Stimulated activated CD4-positive, alpha-beta T cell treated with anti-CD3 and anti-CD28 coated beads, Interleukin-12 subunit alpha, Interleukin-12 subunit beta, amount 100 ng/mL, for 4 hours (primary cell): ENCODE measurements at places on chromosomes 11 and 22.
A peak's percentile ranks its signal among the peaks of the same experiment; 100 is the strongest.

DNA sequence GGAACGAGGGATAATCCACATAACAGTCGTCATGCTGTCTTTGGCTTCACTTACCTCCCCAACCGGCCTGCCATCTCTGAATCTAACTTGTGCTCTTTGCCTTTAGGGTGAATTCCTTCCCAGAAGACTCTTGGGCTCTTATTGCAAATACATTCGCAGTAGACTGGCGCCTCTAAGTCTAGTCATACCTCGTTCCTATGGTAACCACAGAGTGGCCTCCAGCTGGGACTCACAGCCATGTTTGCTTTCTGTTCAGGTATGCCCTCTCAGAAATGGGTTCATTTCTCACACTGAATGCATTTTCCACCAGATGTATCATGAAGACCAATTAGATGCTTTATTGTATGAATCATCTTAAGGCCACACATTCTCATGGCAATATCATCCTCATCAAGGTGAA is 112.7 kb downstream of the FAR1 start:
- DNase-seq, result no peak

- peak; percentile 53 for DNase-seq
Measured at GRCh38 chr11:95254131-95254704, 23.2 kb upstream of the SESN3 start.

GRCh38 chr11:57095417-57095816 is 86.3 kb upstream of the LRRC55 start:
- no peak for DNase-seq

DNA sequence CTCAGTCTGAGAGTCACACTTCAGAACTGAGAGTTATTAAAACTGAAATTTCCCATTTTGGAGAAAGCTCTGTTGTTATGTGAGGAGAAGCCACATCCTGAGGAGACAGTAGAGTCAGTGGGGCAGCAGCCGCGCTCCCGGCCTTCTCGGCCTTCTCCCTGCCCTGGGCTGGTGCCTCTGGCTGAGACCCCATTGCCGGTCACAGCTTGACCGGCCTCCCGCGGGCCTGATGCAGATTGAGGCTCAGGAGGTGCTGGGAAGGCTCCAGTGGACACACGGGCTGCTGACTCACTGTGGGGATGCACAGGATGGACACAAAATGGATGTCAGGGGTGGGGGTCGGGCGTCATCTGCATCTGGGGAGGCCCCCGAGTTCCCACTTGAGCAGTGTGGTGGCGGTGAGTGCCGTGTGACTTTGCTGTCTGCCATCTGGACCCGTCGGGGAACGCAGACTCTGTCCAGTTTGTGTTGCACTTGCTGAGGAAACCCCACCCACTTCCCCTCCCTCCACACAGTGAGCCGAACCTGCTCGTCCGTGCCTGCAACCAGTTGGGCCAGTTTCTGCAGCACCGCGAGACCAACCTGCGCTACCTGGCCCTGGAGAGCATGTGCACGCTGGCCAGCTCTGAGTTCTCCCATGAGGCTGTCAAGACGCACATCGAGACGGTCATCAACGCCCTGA is 50.1 kb downstream of the MUC6 start:
- no peak for DNase-seq

GRCh38 chr11:57266157-57266556 is 29.1 kb upstream of the APLNR start:
- no peak for DNase-seq

- no peak for DNase-seq
Measured at GRCh38 chr11:1766719-1767398, 3.1 kb upstream of the CTSD start.
